ENCODE measurements at places on chromosomes 6 and 20.

DNA sequence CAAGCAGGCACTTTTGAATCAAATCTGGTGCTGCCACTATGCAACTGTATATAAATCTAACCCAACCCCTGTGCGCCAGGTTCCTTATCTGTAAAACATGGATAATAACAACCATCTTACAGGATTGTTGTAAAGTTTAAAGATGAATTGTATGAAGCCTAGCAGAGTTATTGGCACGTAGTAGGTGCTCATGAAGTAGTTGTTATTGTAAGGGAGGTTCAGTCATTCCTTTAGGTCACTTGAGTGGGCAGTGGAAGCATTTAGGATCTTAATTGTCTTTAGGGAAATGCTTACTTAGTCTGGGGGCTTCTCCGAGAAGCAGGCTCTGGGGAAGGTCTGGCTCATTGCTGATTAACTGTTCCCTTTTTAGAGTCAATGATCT, 29.8 kb upstream of the PKIG start:
- no peak for DNase-seq
- H3K4me1 ChIP-seq = peaks cover 3% of the 10 kb centered on the region
- no peaks in the 10 kb centered on the region for H3K27me3 ChIP-seq
- no peak overlapping the region for H3K27ac ChIP-seq

DNA sequence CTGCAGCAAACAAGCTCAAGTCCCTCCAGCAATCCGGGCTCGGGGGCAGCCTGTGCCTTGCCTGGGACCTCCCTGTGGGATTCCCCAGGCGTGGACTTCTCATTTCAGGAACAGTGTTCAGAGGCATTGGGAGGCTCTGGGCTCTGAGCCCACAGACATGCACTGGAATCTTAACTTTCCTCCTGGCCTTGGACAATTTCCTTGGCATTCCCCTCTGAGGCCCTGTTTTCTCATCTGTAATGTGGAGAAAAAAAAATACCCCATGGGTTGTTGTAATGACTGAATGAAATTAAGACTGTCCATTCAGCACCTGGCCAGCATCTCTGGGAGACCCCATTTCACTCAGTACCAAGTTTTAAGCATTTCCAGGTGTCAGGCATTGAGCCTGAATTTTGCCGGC, 17.6 kb downstream of the BPIFB4 start:
- no peak overlapping the region for H3K27ac ChIP-seq
- H3K27me3 ChIP-seq = no peaks in the 10 kb centered on the region
- no peak overlapping the region for H3K4me3 ChIP-seq

- no peak for DNase-seq
- H3K4me1 ChIP-seq = no peaks in the 10 kb centered on the region
- H3K4me3 ChIP-seq = no peak overlapping the region
- H3K27me3 ChIP-seq = no peaks in the 10 kb centered on the region
- H3K36me3 ChIP-seq = no peaks in the 10 kb centered on the region
Observed at GRCh38 chr6:68754681-68755213, 119.7 kb downstream of the ADGRB3 start.

DNA sequence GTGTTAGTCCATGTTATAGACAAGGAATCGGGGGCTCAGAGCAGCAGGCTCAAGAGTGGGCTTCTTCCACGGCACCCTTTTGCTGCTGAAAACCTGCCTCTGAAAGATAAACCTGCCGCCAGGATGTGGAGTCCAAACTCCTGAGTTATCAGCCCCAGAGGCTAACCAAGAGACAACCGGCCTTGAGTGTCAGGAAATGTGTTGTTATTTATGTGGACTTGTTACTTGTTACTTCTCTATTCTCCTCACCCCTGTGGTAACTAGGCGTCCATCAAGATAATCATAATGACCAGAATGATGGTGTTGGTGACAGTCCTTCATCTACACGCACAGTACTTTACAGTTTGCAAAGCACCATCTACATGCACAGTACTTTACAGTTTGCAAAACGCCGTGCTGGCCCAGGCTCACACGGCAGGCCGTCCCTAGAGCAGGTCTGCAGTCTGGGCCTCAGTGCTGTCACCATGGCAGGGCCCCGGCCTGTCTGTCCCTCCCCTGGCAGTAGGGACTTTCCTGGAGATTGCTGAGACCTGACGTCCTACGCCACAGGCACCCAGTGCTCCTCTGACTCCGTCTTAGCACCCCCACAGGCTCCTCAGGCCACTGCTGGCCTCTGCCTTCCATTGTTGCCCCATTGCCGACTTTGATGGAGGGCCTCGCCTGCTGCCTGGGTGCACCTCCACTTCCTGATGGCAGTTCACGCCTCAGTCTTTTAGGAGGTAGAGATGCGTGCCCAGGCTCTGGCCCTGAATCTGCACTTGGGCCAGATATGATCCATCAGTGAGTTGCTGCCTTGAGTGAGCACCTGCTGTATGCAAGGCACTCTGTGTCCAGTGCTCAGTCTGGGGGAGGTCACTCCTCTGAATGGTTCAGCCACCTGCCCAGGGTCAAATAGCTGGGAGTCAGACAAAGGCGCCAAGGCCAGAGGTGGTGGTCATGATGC, 9.1 kb upstream of the BPIFB4 start:
- no peaks in the 10 kb centered on the region for H3K27me3 ChIP-seq
- H3K4me3 ChIP-seq = no peak overlapping the region
- no peaks in the 10 kb centered on the region for H3K4me1 ChIP-seq
- no peak for DNase-seq

GRCh38 chr6:115768500-115768899, 292.2 kb downstream of the FRK start:
- no peaks in the 10 kb centered on the region for H3K36me3 ChIP-seq
- no peak for DNase-seq
- H3K4me3 ChIP-seq = no peak overlapping the region

DNA sequence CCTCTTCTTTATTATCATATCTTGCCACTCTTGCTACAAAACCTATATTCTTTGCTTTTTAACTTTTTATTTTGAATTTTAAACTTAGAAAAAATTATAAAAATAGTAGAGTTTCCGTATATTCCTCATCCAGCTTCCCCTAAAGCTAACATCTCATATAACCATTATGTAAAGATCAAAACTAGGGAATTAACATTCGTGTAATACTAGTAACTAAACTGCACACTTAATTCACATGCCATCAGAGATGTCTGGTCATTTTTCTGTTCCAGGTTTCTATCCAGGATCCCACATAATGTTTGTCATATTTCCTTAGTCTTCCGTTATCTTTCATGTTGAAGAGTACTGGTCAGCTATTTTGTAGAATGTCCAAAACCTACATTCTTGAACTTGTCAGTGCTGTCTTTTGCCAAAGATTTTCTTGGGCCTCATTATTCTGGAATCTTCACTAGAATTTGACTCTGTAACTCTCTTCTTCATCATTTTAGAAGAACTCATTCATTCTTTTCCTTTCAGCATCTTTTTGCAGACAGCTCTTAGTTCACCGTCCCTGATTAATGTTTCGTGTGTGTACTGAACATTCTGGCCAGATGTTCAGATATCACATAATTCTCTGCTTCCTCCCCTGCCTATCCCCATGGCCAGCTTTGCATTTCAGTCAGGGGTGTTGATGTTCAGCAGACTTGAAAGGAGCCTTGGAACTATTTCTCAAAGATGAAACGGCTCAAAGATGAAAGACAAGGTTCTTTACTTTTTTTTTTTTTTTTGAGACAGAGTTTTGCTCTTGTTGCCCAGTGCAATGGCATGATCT, 9.4 kb downstream of the CTNNBL1 start:
- no peak overlapping the region for H3K4me3 ChIP-seq
- no peaks in the 10 kb centered on the region for H3K4me1 ChIP-seq
- H3K27me3 ChIP-seq = no peaks in the 10 kb centered on the region

DNA sequence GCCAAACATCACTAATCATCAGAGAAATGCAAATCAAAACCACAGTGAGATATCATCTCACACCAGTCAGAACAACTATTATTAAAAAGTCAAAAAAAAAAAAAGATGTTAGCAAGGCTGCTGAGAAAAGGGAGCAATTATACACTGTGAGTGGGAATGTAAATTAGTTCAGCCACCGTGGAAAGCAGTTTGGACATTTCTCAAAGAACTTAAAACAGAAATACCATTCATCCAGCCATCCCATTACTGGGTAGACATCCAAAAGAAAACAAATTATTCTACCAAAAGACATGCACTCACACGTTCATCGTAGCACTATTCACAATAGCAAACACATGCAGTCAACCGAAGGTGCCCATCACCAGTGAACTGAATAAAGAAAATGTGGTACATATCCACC, 213.9 kb downstream of the TTLL2 start:
- DNase-seq = no peak
- H3K4me3 ChIP-seq = no peak overlapping the region
- no peak overlapping the region for H3K27ac ChIP-seq
- H3K27me3 ChIP-seq = no peaks in the 10 kb centered on the region
